ENCODE measurements at places on chromosomes 3 and 15.

GRCh38 chr15:100020189-100020588, 287.0 kb upstream of the LYSMD4 start:
- DNase-seq = no peak

DNA sequence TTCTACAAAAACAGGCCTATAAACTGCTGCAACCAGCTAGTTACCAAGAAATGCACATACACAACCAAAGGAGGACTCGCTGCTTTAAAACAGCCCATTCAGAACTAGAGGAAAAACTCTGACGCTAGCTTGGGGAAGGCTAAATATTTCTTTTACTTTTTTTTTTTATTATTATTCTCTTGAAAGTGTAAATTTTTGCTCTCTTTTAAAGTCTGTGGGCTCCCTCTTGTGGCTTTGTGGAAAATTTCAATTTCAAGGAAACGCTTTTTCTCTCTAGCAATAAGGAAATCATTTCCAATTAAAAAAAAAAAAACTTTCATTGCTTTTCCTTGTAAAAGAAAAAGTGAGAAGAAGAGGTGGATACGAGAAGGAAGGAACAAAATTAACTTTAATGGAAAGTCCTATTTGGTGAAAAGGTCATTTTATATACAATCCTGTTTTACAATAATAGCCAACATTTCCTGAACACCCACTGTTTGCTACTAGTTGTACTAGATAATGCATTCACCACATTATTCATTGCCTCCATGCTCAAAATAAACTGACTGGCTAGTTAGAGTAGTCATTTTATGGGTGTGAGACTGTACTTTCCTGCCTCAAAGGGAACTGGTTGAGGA, 51.2 kb upstream of the SAMMSON start:
- DNase-seq = no peak

- DNase-seq = no peak
Observed at GRCh38 chr15:101526442-101526841, 36.9 kb upstream of the PCSK6 start.

DNA sequence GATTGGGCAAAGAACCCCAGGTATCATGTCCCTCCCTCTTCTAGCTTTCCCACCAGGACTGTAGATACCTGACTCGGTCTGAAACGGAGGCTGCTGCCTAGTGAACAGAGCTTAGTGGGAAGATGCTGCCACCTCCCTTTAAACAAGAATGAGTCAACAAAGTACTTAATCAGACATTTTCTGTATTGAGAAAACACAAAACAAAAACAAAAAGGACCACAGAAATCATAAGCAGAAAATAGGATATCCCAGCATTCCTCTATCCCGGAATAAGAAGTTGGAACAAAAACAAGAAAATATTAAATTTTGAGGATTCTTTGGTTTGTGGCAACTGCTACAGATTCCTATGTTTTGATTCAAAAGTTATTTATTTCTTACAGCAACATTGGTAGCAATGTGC, 51.7 kb upstream of the COL8A1 start:
- no peak for DNase-seq

DNA sequence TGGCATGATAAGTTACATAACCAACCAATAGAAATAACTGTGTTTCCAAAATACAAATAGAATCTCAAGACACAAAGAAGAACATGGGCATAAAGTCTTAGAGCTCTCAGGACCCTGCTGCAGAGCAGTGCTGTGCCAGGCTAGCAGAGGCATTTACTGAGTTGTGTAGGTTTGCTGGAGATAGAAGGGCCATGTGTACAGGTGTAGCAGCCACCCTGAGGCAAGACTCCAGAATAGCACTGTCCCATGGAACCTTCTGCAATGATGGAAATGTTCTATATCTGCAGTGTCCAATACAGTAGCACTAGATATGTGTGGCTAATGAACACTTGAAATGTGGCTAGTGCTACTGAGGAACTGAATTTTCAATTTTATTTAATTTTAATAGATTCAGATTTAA, 267.0 kb upstream of the UMPS start:
- DNase-seq = no peak

GRCh38 chr3:166570102-166570501, 732.9 kb upstream of the BCHE start:
- DNase-seq = no peak

- DNase-seq = no peak
Observed at GRCh38 chr3:46146548-46146947, 61.6 kb downstream of the CCR1 start.

- no peak for DNase-seq
Observed at GRCh38 chr3:171374260-171374659, 85.9 kb downstream of the TNIK start.

DNA sequence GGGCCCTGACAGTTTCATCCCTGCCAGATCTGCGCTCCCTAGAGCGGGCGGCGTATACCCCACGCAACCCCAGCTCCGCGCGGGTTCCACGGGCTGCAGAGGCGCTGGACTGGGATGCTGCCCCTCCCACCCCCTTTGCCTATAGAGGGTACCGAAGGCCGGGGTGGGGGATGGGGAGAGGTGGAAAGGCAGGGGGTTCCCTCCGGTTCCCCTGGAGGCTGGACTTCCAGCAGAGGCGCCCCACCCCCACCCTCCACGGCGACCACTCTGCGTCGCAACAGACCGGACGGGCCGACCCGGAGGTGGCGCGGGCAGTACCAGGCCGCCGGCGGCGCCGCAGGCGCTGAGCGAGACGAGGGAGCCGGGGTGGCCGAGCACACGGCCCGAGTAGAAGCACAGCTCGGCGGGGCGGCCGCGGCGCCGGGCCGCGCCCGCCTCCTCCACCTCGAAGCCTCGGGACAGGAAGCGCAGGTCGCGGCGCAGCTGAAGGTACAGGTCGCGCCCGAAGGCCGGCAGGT, 995 bp downstream of the ADAMTS17 start:
- no peak for DNase-seq

GRCh38 chr15:69149803-69150202, 10.6 kb upstream of the GLCE start:
- no peak for DNase-seq

DNA sequence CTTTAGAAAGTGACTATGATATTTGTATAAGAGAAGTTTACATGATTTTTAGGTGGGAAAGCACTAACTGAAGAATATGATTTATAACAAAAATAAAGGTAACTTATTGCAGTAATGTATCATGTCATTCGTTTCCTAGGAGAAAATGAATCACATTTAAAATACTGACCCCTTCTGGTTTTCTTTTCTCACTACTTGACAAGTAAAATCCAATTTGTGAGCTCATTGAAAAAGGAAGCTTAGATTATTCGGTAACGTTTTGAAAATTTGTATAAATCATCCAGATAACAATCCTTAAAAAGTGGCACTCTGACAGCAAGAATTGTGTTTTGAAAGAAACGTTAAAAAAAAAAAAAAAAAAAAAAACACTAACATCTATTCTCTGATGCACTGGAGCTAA, 39.0 kb downstream of the NSUN3 start:
- no peak for DNase-seq

- DNase-seq = peak; percentile 55
Observed at GRCh38 chr15:68817304-68818065, 3.2 kb downstream of the ANP32A start.

DNA sequence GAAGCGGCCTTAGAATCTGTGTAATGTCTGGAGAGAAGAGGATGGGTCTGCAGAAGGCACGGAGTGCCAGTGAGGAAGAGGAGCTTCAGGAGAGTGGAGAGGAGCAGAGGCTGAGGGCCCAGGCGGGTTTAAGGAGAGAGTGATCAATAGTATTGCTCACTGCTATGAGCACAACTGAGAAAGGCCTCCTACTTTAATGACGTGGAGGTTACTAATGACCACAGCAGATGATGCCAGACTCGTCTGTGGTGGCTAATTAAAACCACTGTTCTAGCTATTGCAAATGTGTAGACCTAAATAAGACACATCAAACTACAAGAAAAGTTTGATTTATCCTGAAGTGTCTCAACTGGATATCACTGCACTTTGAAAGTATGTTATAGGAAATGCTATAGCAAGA, 33.2 kb downstream of the MTMR10 start:
- no peak for DNase-seq

GRCh38 chr15:66894363-66894762, 171.0 kb upstream of the SMAD3 start:
- no peak for DNase-seq

GRCh38 chr3:152348436-152349177, 79.9 kb downstream of the MBNL1 start:
- DNase-seq = no peak

DNA sequence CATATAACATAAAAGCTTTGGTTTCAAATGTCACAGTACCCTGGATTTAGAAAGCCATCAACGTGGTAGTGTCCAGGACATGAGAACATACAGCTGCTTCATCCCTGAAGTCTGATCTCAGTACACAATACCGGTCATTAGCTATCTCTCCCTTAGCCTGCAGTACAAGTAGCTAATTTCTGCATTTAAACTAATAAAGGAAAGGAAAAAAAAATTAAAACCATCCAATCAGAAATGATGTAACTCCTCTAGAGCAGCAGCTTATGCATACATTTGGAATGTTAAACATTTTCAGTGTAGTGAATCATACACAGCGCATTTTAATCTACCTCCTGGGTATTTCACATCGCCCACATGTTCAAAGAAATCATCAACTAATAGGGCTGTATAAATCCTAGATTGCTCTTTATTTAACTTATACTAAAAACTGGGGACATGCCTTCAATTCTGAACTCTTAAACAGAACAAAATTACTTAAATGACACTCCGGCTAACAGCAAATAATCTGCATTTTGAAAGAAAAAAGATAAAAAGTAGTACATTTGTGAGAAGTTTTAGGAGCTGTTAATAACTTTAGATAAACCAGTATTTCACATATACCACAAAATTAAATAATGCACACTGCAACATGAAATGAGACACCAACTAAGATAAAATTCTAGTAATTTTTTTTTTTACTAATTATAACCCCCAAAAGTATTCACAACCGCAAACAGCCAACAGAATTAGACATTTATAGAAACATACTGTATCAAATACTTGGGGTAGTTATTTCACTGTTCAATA, 3.7 kb downstream of the IGF2BP2 start:
- no peak for DNase-seq

GRCh38 chr15:92619145-92620101, 36.2 kb downstream of the FAM174B start:
- no peak for DNase-seq

DNA sequence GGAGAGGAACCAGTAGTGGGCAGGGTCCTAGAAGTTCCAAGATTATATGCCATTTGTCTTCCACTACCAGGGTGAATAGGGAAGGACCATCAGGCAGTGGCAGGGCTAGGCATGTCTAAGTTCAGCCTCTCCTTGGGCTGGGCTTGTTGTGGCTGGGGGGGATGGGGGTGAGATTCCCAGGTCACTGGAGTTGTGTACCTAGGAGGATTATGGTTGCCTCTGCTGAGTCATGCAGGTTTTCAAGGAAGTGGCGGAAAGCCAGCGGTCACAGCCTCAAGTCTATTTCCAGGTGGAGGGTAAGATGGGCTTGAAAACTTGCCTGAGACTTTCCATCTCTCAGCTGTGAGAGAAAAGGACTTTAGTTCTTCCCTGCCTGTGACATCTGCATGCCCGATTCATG, 1407.1 kb downstream of the SI start:
- no peak for DNase-seq

- DNase-seq = no peak
Observed at GRCh38 chr3:31772272-31772671, 208.8 kb downstream of the OSBPL10 start.

GRCh38 chr3:189316296-189317019, 144.7 kb downstream of the TPRG1 start:
- DNase-seq = no peak

GRCh38 chr3:34229876-34230275, 431.4 kb downstream of the PDCD6IP start:
- DNase-seq = no peak

All from stimulated activated CD4-positive, alpha-beta T cell treated with anti-CD3 and anti-CD28 coated beads, Interleukin-1b, Interleukin-23, amount 100 ng/mL, for 1 hour (primary cell).